ENCODE measurements at places on chromosomes 11 and 22. TPM values are rescaled to one million over a fixed set of nuclear protein-coding genes. Genes with fewer than 3 reads are reported as not detected.

The MCAM gene
- total RNA-seq: 10.6 TPM

- DNase-seq: peak; percentile 42
Measured at GRCh38 chr22:49936973-49937757, 18.7 kb downstream of the CRELD2 start.

DNA sequence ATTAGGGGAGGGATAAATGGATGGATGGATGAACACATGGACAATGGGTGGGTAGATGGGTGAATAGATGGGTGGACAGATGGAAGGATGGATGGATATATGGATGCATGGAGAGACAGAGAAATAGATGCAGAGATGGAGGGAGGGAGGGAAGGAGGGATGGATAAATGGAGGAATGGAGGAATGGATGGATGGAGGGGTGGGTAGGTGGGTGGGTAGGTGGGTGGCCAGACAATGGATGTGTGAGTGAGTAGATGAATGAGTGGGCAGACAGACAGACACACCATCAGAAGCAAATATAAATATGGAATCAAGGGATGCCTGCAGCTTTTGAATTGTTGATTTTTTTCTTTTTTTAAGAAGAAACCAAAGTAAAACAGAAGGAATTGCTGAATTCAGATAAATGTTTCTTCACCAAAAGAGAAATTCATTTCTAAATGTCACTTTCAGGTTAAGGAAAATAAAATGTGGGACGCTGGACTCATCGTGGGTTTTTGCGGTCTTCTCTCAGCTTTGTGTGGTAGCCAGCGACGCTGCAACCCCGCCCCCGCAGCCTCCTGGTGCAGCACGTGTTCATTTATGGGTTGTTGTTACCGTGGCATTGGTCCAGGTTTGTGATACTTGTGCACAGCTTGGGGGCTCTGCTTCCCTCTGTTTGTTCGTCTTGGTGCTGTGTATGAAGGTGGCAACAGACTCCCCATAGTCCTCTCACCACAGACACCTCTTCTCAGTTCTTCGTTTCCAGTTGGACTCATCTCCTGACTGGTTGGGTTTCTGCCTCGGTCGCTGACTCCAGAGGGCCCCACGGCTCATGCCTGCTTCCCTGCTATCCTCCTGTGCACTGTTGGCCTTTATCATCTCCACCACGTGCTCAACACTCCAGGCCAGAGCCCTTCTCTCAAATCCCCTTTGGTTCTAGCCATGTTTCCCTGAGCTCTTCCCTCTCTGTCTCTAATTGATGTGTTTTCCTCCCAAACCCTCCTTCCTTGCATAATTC is 76.4 kb downstream of the CDKN1C start:
- no peak for DNase-seq

DNA sequence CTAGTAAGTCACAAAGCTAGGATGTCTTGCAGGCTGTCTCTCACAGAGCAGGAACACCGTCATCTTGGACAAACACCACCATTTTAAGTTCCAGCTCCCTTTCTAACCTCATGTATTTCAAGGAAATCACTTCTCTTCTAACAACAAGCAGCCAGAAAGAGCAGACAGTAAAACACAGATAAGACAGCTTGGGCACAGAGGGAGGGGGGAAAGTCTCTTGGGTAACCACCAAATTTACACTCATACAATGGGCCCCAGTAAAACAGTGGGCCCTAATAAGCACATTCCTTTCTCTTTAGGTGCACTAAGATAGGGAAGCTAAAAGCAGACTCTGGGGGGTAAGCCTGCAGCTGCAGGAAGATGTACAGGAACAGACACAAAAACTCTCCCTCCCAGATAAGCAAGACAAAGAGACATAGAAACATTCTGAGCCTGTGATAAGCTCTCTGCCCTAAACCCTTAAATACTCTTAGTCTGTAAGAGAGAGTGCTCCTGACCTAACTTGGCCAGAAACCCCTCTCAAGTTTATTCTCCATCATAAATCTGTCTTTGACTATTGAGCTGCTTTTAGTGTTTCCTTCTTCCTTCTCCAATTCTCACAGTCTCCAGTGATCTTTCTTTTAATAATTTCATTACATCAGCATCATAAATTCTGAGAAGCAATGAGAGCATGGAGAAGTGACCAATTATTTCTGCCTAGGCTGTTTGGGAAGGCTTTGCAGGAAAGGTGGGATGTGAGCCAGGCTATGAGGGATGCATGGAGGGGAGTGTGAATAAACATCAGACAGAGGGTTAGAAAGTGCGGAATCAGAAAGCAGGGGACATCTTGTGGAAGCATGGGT is 7.4 kb downstream of the OR10D3 start:
- no peak for DNase-seq

GRCh38 chr22:34934261-34934660 is 131.7 kb upstream of the ISX start:
- DNase-seq: no peak

The CNTF gene
- total RNA-seq: 2.7 TPM

All from occipital lobe (tissue), 3 donors.